KG1 (cell line): ENCODE measurements at places on chromosomes 5 and 9.

DNA sequence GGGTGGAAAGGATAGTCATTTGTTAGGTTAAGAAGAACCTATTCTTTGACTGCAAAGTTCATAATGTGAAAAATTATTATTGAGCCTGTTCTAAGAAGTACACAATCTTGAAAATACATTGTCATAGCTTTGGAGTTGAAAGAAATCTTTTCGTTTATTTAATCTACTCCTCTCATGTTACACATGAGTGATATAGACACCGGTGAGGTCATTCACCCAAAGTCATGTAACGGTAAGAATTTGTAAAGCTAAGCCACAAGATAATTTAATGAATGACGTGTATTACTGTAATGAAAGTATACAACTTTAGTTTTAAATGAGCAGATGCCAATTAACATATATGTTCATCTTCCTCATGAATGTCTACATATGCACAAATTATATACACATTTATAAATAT is 284.1 kb upstream of the PDE4D start:
- no peak for DNase-seq

- no peak for DNase-seq
Measured at GRCh38 chr5:126056851-126057622, 366.2 kb upstream of the GRAMD2B start.

DNA sequence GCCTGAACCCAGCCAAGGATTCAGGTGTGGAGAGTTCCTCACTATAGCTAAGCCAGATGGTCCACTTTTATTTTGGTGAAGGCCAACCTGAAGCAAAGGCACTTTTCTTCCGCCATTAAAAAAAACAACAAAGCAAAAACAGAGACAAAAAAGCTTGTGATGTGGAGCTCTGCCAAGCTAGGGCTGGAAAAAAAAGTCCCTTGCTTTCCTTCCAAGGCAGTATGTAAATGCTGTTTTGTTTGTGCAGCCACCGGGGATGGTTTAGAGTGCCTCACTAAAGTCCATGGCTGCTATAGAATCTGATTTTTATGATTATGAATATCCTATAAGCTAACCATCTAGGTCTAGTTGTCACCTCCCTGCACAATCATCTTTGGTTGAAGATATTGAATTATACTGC is 14.9 kb downstream of the MEGF10 start:
- no peak for DNase-seq

GRCh38 chr5:177524539-177524900 is 7.8 kb upstream of the DDX41 start:
- DNase-seq = no peak

DNA sequence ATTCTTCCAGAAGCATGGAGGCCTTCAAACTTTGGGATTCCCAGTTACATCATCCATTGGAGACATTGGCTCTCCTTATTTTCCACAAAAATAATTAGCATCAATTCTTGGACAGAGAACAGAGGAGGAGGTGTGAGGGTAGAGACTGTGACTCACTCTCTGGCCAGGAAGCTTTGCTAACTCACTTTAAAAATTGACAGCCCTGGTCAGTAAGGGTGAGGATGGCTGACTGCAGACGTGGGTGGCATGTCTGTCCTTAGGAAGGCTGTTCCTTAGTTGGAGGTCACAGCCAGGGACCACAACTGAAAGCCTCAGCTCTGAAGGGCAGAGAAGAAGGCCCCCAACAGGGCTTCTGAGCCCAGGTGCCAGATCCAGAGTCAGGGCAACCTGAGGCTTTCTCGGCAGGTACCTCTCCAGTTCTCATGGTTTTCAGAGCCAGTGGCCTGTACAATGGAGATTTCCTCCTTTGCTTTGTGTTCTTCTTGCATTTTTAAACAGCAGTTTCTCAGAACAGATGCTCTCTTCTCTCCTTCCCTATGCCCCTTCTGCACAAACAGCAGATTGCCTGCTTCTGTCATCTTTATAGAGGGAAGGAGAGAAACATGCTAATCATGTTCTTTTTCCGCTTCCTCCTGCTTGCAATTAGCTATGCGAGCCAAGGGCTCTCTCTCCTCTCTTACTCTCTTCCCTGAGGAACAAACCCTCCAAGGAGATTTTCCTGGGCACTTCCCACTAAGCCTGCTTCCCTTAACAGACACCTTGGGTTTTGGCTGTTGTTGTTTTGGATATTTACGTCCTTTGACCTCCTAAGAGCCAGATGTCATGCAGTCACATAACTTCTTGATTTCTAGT is 92.5 kb upstream of the ZNF366 start:
- DNase-seq = no peak

GRCh38 chr9:109264877-109265587 is 55.8 kb downstream of the EPB41L4B start:
- no peak for DNase-seq

DNA sequence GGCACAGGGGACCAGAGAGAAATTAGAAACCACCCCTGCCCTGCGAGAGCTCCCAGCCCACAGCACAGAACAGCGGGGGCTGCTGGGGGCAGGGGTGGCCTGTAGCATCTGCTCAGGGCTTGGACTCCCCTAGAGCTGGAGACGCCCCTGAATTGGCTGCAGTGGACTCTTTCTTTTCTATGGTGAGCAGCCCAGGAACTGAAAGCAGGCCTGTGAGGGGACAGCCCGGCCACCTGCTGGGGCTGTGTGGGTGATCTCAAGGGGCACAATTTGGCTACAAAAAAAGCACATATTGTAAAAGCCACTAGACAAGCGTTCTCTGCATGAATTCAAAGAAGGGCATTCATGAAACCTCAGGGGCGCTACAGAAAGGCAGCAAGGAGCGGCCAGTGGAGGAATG is 57.5 kb upstream of the ICE1 start:
- no peak for DNase-seq

DNA sequence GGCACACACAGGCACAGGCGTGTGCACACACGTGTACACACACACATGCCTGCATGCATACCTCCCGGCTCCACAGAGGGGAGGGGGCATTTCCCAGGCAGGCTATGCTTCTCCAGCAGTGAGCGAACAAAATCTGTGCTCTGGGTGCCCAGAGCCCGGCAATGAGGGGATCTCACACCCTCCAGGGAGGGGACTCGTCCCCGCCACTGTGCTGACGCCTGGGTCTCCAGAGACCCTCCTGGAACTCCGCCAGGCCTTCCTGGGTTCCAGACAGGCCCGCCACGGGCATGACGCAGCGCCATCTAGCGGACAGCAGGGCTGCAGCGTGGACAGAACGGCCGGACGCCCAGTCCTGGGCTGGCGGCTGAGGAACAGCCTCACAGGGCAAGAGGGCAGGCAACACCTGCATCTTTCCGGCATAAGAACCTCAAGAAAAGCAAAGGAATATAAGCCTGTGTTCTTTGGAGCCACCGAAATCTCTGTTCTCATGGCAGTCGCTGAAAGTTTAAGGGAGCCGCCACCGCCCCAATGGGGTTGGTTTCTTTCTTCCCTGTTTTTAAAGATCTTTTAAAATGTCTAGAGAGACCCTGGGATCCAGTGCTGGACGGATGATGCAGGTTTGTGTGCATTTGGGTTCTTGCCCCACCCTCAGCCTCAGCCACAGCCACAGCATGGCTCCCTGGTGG is 135.6 kb upstream of the PPP1R26 start:
- DNase-seq = peak; percentile 1

DNA sequence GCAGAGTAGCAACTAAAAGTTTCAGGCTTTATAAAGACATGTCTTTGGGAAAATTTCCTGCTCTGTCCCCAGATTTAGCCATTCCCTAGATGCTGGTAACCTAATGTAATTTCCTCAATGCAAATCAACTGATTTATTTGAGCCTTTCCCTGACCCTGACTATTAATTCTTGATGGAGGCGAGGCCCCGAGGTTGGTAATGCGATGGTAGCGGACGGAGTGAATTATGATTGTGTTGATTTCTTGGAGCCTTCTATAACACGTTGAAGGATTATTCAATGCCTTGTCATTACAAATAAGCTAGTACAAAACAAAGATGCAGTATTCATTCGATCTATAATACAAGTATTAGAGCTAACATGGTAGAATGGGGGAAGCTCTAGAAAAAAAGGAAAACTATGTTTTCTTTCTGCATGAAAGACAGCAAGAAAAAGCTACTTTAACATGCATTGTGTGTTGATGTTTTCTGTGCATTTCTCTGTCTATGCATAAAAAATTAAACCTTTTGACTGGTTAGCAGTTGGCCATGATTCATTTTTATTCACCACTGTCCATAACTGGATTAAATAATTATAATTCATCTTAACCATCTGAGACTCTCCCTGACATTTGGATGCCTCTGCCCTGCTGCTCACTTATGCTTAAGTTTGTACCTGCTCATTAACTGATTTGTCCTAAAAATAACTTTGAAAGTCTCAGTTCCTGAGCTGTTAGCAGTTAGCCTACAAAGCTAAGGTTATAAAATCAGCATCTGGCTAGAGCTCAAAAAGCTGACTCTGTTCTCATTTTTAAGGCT is 490.2 kb upstream of the NUDT12 start:
- no peak for DNase-seq

- DNase-seq = no peak
Measured at GRCh38 chr5:96344678-96345577, 88.1 kb downstream of the PCSK1 start.

- no peak for DNase-seq
Measured at GRCh38 chr9:133484671-133485437, 6.0 kb upstream of the SLC2A6 start.

- DNase-seq = no peak
Measured at GRCh38 chr5:22896152-22896551, 43.0 kb upstream of the CDH12 start.

GRCh38 chr9:95025213-95026147 is 292.0 kb downstream of the FANCC start:
- no peak for DNase-seq

DNA sequence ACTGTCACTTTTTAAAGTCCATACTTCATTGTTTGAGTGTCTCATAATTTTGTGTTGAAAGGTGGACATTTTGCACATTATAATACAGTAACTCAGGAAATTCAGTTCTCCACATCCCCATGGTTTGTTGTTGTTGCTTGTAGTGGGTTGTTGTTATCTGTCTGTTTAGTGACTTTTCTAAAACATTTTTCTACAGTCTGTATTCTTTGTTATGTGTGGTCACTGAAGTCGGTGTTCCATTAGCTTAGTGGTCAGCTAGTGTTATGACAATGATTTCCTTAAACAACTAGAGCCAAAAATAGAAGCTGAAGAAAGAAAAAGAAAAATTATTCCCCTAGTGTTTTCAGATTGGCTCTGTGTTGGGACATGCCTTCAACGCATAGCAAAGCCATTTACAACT is 5.6 kb upstream of the IL33 start:
- DNase-seq = no peak

- no peak for DNase-seq
Measured at GRCh38 chr9:77851882-77852595, 179.6 kb downstream of the GNAQ start.

GRCh38 chr5:67815455-67816391 is 399.8 kb upstream of the PIK3R1 start:
- DNase-seq = no peak

DNA sequence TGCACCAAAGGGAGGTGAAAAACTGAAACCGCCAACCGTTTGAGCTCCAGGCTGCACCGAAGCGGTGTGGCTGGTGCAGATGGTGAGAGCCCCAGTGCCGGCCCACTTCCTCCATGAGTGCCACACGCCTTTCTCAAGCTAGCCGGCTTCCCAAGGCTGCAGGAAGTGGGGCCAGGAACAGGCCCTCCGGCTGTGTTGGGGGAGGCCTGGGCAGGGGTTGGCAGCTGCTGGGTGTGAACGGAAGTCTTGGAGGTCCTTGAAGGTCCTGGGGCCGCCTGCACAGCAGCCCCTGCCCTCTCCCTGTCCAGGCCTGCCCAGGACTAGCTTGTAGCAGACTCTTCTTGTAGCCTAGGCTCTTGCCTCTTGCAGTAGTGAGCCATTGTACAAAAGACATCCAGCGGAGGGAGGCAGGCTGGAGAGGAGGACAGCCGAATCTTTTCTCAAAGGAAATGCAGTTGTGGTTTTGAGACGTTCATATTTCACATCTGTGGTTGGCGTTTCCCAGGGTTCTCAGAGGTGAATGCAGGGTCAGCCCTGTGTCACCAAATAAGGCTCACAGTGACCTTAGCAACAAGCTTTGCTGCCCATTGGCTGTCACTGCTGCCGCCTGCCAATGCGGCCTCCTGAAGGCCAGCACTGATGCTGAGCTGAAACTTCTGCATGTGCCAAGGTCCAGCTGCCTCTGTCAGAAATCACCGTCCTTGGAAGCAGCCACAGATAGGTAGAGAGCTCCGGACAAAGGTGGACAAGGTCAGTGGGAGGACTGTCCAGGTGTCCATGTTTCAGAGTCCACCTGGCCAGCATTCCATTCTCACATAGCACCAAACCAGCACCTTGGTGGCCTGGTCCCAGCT is 23.9 kb downstream of the IRF1 start:
- DNase-seq = peak; percentile 65

DNA sequence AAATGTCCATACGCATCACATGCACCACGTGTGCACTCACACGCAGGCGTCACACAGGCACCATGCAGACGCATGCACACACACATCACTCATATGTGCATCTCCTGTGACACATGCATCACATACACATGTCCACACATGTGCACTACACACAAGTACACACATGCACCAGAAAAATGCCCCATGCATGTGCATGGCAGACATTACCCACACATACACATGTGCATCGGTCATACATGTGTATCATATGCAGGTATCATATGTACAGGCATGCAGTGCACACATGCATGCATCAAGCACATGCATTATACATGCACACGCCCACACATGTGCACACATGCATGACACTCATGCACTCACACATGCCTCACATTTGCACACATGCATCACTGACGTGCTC is 26.1 kb downstream of the ADAMTS2 start:
- no peak for DNase-seq

DNA sequence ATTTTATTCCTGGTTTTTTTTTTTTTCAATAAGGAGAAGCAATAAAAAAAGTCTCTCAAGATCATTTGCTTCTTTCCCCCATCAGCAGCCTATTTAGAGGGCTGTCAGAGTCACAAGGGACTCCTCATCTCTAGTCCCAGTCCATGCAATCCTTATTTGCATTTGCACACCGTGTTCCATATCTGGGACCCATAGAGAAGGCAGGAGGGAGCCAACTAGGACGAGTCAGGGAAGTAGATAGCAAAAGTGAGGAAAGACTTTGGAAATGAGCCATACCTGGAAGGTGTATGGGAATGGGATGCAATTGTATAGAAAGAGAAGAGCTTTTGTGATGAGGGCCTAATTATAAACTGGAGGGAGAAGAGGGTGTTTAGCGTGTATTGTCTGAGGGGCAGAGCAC is 160.0 kb downstream of the PIK3R1 start:
- no peak for DNase-seq

GRCh38 chr5:147554261-147554817 is 44.5 kb upstream of the DPYSL3 start:
- DNase-seq = no peak

DNA sequence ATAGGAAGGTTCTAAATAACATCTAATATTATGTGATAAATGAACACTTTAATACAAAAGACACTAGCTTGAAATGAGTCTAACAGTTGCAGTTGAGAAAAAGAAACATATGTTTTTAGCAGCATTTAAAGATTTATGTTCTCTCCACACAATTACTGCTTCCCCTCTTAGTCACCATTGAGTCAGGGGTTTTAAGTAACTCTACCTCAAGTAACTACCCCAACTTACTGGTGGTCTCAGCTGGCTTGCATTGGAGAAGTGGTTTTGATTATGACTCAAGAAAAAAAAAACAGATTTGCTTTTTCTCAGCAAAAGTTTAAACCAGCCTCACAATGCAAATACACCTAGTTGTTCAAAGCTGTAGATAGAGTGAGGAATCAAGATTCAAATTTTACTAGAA is 1216.5 kb upstream of the CDH9 start:
- DNase-seq = no peak
